Right atrium auricular region (tissue), 2 donors: ENCODE measurements at places on chromosomes 12 and 14.
A peak's percentile ranks its signal among the peaks of the same experiment; 100 is the strongest.

DNA sequence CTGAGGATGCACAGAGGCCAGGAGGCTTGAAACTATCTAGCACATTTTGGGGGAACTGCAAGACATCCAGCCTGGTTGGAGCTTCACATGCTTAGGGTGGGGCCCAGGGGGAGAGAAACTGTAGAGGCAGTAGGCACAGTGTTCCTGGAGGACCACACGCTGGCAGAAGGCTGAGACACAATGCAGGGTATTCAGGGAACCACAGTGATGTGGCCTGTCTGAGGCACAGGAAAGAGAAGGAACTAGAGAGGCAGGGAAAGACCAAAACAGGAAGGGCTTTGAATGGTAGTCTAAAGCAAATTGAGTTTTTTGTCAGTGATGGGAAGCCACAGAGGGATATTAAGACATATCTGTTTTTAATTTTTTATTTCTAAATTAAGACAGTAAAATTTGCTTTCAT lies 100.2 kb upstream of the PRICKLE1 start:
- DNase-seq = no peak

GRCh38 chr12:122855928-122856831 lies 20.9 kb downstream of the HIP1R start:
- no peak for DNase-seq

DNA sequence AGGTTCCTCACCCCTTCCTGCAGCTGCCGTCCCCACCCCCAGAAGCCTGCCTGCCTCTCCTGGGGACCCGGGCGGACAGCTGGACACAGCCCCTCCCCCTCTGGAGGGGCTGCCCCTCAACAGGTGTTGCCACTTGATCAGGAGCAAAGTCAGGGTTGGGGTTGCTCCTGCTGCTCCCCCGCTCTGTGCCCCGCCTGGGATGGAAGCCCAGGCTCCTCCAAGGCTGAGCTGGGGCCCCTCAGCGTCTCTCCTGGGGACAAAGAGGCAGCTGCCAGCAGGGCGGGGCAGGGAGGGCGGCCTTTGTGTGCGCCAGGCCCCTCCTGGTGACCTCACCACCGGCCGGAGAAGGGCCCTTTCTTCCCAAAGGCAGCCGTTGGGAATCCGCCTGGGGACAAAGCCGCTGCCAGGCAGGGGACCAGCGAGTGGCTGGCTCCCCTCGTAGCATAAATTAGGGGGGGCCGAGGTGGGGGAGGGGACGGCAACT lies 13.7 kb downstream of the TRMT61A start:
- peak; percentile 82 for DNase-seq

DNA sequence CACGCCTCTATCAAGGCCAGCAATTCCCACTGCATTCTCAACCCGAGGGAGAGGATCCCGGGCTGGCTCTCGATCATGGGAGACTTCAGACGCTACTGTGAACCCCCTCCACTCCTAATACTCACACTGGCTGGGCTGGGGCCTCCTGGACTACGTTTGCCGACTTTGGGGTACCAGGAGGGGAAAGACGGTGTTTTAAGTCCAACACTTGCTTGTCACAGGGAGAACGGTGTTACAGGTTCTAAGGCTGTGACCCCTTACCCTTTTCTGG lies 463 bp downstream of the NACA start:
- no peak for DNase-seq

DNA sequence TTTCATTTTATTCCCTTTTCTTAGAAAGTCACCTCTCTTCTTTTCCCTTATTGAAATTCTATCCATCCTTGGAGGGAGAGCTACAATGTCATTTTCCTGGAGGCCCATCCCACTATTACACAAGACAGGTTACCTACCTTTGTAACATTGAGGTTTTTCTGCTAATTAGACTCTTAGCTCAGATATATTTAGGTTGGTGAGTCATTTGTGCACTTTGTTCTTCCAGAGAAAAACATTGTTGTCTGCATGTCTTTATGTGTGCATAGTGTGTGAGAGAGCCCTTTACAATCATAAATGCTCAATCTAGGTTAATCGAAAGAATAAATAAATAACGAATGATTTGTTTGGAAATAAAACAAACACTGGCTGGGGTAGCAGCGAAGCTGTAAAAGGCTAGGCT lies 191.8 kb downstream of the DACT1 start:
- DNase-seq = no peak

DNA sequence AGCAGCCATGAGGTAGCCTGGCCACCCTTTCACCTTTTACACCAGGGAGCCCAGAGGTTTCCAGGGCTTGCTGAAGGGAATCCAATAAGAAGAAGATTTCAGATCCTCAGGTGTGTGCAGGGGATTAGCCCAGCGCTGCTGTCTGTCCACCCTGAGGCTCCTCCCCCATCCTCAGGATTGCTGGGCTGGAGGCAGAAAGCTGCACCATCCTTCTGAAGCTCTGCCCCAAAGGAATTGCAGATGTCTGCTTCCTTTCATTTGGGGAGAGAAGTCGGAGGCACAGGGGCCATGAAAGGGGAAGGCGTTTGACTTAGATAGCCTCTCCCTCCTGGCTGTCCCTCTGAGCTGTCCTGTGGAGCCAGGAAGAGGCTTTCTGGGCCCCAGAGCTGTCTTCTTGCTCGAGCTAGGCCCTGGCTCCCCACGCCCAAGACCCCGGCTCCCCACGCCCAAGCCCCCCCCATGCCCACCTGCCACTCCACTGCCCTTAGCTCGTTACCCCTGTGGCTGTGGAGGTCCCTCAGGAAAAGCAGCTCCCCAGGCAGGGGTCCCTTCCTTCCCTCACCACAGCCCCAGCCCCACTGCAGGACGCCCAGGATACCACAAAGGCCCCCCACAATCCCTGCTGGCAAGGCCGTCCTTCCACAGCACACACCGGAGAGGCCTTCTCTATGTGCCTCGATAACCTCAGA lies 359.0 kb downstream of the CACNA1C start:
- no peak for DNase-seq
